Activated CD4-positive, alpha-beta T cell treated with anti-CD3 and anti-CD28 coated beads, Interleukin-2, amount 50 U/mL, for 16 hours (primary cell): ENCODE measurements at places on chromosomes 6 and 20.
A peak's percentile ranks its signal among the peaks of the same experiment; 100 is the strongest.

GRCh38 chr20:63830841-63831588 lies at the start of gene ZBTB46:
Gene ZBTB46 (minus strand): TSS chr20:63831264. CDS start chr20:63790757, 40,507 bp downstream.
- DNase-seq: no peak

DNA sequence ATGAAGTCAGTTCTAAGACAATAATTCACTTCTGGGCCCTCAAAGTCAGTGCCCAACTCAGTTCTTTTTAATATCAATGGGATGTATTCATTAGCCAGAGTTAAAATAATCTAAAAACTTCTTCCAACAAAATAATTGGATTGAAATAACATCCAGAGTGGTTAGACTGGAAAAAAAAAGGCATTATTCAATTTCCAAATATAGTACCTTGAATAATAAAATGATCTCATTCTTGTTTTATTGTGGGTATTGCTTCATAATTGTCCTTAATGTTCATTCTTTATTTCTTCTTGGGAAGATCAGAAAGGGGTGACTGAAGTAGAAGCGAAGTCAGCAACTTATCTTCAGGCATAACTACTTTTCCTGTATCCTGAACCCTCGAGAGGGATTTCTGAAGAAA lies 85.1 kb upstream of the JARID2 start:
- no peak for DNase-seq

GRCh38 chr6:81666481-81666880 lies 86.0 kb downstream of the TENT5A start:
- DNase-seq: no peak

GRCh38 chr20:61660559-61660958 lies 405.1 kb downstream of the TAF4 start:
- no peak for DNase-seq

DNA sequence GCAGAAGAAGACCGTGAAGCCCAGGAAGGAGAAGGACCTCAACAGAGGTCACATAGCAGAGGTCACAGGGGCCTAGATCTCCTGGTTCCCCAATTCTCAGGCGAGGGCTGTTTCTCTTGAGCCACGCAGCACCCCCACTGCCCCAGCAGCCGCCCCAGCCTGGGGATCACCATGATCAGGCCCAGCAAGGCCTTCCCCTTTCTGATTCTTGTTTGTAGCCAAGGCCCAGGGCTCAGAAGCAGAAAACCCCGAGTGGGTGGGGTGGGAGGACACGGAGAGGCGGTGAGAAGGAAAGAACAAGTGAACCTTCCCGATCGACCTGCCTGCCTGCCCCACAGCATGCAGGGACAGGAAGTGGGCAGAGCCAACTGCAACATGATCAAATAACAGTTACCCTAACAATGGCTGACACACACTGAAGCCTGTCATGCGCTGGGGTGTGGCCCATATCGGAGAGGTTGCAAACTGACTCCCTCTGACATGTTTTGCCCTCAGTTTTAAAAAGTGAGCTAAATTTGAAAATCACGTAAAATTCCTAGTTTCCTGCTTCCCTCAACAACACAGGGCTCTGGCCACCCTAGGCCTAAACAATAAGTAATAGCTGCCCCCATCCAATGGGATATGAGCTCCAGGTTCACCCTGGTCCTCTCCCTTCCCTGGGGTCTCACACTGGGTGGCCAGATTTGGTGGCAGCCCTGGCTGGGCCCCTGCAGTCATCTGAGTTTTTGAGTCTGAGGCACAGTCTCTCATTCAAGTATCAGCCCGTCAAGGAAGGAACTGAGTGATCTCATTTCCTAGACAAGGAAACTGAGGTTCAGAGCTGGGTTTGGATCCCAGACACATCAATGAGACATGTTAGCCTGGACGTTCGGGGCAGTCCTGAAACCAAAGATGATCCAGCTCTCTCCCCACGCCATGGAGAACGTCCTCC lies 6.5 kb downstream of the PEDS1 start:
- DNase-seq: peak; percentile 81

GRCh38 chr6:104396077-104396476 lies 463.6 kb downstream of the HACE1 start:
- no peak for DNase-seq

GRCh38 chr6:167469672-167470071 lies 144.8 kb downstream of the TTLL2 start:
- no peak for DNase-seq

- DNase-seq: peak; percentile 79
Measured at GRCh38 chr6:159134701-159135364, 34.4 kb upstream of the FNDC1 start.

- DNase-seq: no peak
Measured at GRCh38 chr6:162471842-162472241, 255.7 kb downstream of the PRKN start.

DNA sequence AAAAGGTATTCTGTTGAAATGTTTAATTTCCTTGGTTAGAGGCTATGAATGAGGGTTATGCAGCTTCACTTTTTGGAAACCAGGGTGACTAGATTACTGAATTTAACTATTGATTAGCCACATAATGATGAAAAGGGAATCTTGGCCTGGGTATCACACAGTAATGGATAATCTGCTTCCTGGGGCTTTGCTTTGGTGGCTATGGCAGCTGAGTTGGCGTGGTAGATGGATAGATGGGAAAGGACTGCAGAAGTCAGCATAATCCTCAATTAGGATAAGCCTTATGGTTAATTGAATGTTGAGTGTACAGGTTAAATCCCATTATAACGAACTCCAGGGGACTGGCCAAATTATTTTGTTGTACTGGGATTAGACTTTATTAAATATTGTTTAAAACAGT lies 5.2 kb downstream of the NCOA3 start:
- no peak for DNase-seq

DNA sequence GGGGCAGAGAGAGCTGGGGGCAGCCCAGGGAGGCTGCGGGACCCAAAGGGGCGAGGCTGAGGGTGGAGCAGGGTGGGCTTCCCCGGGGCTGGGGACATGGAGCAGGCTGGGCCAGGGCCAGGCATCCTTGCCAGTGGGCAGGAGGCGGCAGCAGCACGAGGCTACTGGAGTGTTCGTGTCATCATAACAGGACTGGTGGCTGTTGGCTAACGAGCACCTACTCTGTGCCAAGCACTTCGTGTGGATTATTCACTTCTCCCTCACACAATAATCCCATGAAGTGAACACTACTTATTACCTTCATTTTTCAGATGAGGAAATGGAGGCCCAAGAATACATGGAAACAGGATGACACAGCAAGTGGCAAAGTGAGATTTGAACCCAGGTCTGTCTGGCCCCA lies 41.7 kb downstream of the GRM4 start:
- no peak for DNase-seq

- no peak for DNase-seq
Measured at GRCh38 chr6:149451376-149452036, 33.3 kb downstream of the ZC3H12D start.

DNA sequence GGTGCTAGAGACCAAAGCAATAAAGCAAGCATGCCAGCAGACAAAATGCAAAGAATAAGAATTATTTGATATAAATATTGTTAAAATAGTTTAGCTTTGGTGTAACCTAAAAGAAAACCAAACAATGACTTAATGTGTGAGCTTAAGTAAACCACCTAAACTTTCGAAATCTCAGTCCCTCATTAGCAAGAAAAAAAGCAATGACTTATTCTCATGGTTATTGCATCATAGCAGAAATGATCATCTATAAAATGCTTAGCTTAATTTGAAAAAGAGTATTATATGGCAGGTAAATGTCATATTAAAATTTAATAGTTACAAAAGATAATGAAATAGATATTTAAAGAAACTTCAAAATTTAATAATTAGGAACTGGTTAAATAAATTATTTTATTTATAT lies 1395.7 kb upstream of the EYS start:
- DNase-seq: no peak

GRCh38 chr20:44402391-44403193 lies 47.1 kb downstream of the HNF4A start:
- DNase-seq: no peak

- DNase-seq: no peak
Measured at GRCh38 chr20:46283426-46284039, 24.8 kb downstream of the CDH22 start.

DNA sequence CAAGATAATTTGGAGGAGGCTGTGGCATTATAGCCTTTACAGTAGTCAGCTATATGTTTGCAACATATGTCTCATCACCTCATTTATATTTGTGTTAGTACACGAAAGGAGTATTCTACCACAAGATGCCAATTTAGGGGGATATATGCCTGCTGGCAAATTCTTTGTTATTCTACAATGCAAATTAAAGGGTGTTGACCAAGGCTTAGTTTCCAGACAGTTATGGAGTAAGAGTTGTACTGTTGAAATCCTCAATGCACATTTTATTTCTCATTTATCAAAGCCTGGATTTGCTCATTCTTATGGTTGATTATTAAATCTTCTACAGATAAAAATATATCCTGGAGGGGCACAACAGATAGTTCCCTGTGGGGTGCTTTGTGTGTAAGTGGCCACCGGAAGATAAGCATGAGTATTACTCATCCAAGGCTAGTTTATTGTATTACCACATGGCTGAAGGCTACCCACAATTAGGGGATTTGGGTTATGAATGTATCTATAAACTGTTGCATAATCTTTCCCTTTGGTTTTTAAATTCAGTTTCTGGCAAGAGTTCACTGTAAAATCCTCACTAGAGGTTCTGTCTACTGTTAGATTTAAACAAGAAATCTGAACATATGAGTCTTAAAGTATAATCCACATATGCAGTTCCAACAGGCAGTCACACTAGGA lies 9.0 kb downstream of the CST9 start:
- no peak for DNase-seq

- no peak for DNase-seq
Measured at GRCh38 chr6:142675517-142675916, 269.5 kb downstream of the HIVEP2 start.

GRCh38 chr6:115891111-115891669 lies 169.5 kb downstream of the FRK start:
- DNase-seq: peak; percentile 49

DNA sequence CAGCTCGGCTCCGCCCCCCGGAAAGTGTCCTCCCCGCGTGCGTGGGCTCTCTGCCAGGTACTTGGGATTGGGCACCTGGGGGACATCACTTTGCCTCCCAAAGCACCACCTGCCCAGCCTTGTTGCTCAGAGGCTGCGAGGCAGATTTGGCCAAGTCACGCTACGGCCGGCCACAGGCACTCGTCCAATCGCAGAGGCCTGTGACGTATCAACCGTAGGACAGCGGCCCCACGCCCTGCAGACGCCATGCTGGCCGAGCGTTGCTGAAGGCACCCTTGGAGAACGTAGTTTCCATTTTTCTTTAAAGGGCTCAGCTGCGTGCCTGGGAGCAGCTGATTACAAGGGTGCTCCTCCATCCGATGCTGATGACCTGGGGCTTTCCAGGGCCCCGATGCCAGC lies 3.1 kb downstream of the NTSR1 start:
- no peak for DNase-seq

- peak; percentile 2 for DNase-seq
Measured at GRCh38 chr6:82006027-82006738, 241.4 kb downstream of the IBTK start.

- peak; percentile 56 for DNase-seq
Measured at GRCh38 chr6:44264154-44265006, 971 bp downstream of the NFKBIE start.

- DNase-seq: no peak
Measured at GRCh38 chr6:166658115-166658791, 31.2 kb upstream of the RPS6KA2 start.

- DNase-seq: no peak
Measured at GRCh38 chr6:43129434-43130194, 41.5 kb upstream of the SRF start.

DNA sequence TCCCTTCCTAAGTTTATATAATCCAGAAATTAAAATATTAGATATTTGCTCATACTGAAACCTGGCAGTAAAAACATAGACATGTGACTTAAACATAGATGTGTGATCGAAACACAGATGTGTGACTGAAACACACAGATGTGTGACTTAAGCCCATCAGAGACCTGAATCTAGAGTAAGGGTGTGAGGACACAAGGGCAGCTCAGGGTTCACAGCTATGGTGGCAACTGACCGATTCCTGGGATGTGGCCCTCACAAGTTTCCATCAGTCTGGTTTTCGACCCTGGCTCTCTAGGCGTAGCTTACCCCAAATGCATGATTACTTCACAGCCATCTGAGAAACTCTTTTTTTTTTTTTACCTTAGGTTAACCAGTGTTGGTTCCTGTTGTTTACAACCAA lies 137.0 kb downstream of the NRN1 start:
- no peak for DNase-seq

- no peak for DNase-seq
Measured at GRCh38 chr6:163733061-163733460, 318.5 kb downstream of the QKI start.

DNA sequence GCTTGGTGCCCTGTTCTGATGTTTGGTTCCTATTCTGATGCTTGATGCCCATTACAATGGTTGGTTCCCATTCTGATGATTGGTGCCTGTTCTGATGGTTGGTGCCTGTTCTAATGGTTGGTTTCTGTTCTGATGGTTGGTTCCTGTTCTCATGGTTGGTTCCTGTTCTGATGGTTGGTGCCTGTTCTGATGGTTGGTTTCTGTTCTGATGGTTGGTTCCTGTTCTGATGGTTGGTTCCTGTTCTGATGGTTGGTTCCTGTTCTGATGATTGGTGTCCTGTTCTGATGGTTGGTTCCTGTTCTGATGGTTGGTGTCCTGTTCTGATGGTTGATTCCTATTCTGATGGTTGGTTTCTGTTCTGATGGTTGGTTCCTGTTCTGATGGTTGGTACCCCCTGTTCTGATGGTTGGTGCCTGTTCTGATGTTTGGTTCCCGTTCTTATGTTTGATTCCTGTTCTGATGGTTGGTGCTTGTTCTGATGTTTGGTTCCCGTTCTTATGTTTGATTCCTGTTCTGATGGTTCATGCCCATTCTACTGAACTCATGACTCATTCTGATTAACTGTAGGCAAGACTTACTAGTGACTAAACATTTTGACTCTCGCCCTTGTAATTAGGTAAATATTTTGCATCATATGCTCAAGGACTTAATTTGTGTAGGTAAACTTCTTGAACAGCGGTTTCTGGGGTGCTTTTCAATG lies 146.2 kb downstream of the DLL1 start:
- no peak for DNase-seq

GRCh38 chr6:67971812-67972211 lies 663.3 kb upstream of the ADGRB3 start:
- DNase-seq: no peak

- DNase-seq: peak; percentile 88
Measured at GRCh38 chr6:24743265-24743943, 24.4 kb upstream of the C6orf62 start.
